ENCODE measurements at places on chromosomes 1 and 21. TPM values are rescaled to one million over a fixed set of nuclear protein-coding genes. Genes with fewer than 3 reads are reported as not detected.
A peak's percentile ranks its signal among the peaks of the same experiment; 100 is the strongest.

GRCh38 chr1:216186141-216186540 is 237.1 kb downstream of the USH2A start:
- DNase-seq, result no peak

CHD1L gene
- 52.5 TPM for total RNA-seq

LAMC2 gene
- total RNA-seq, result not detected

GRCh38 chr1:65075123-65075976 is 72.7 kb upstream of the AK4 start:
- no peak for DNase-seq

GRCh38 chr1:117967477-117967876 is 37.9 kb downstream of the WDR3 start:
- peak; percentile 2 for DNase-seq

- DNase-seq, result no peak
Observed at GRCh38 chr1:176800978-176801513, 338.1 kb downstream of the PAPPA2 start.

DNA sequence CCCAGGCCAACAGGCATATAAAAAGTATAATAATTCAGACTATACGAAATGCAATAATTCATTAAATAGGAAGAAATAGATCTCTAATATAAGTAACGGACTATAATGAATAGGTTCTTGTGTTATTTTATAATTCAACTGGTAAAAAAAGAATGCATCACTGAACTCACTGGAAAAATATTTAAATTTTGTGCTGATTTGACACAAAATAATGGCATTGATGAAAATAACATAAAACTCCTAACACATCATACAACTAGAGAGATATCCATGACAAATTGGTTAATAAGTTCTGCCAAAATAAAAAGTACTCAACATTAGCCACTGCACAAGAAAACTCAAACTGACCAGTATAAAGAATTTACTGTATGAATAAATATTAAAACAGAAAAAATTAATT is 57.1 kb upstream of the RAB4A start:
- DNase-seq, result no peak

PRKAA2 gene
- 0.13 TPM for total RNA-seq

GRCh38 chr1:67542747-67543146 is 112.5 kb upstream of the SERBP1 start:
- DNase-seq, result no peak

ANKRD34A gene
- 0.13 TPM for total RNA-seq

GRCh38 chr1:40886318-40887011 is 24.3 kb upstream of the CITED4 start:
- DNase-seq, result no peak

GRCh38 chr1:115230281-115230680 is 107.8 kb downstream of the NGF start:
- no peak for DNase-seq

- no peak for DNase-seq
Observed at GRCh38 chr1:53132176-53132575, 10.3 kb downstream of the SLC1A7 start.

DNA sequence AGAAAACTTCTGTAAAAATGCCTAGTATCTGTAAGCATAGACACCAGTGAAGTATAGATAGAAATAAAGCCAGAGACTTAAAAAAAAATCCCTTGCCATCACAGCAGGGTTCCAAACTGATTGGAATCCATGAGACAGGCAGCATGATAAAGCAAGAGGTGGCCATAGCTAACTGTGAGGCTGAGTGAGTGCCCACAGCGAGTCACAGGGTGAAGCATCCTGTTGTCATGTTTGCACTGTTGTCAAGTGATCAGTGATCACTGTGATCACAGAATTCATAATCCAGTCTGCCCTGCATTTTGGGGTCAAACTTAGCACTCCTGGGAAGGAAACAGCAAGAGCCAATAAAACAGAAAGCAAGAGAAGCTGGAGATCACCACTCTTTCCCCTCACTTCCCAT is 33.3 kb downstream of the LRRC8B start:
- no peak for DNase-seq

DNA sequence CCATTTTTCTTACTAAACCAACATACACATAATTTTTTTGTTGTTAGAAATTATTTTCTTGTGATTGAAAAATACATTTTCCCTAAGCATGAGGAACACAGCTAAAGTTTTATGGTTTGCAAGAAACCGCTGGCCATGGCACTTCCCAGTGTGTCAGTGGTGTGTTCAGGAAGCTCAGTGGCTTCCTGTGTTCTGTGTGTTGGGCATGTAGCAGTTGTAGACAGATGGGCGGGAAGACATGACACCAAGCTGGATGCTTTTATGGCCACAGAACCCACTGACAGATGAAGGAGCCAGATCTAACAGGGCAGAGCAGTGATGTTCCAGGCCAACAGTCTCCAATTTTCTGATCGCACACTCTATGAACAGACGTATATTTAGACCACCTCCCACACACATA is 119.8 kb downstream of the GALNT2 start:
- peak; percentile 5 for DNase-seq

DNA sequence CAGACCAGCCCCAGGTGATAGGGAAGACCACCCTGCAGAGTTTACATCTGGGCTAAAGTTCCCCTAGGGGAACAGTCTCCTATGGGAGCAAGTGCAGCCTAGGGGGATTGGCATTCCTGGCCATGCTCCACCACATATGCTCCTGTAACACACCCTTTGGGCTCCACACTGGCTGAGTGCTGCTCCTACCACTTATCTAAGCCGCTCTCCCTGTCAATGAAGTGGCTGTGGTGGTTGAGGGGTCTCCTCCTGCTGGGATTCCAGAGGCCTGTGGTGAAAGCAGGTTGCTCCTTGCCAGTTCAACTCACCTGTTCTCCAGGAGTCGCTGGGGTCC is 51.1 kb downstream of the COL24A1 start:
- DNase-seq, result no peak

FABP3 gene
- not detected for total RNA-seq

CACNA1S gene
- not detected for total RNA-seq

- DNase-seq, result peak; percentile 94
Observed at GRCh38 chr1:21594935-21595897, 73.9 kb downstream of the RAP1GAP start.

LEMD1 gene
- not detected for total RNA-seq

GRCh38 chr1:89104147-89104546 is 21.8 kb downstream of the GBP2 start:
- DNase-seq, result no peak

- no peak for DNase-seq
Observed at GRCh38 chr1:93581917-93582850, 99.5 kb downstream of the BCAR3 start.

DNA sequence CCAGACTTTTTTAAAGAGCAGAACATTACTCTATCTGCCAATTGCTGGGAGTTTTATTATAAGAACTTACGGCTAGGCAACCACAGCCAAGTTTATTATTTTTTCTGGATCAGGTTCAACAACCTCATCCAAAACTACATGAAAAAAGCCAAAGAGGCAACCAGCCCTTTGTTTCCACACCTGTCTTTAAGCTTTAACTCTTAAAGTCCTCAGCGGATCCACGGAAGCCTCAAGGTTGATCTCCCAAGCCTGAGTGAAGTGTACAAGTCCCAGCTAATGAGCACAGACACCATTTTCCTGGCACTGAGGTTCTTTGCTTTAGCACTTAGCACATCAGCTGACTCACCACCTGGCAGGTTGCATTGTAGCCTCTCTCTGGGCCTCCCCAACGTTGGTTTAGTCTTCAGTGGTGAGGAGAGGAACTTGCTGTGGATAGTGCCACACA is 143.1 kb downstream of the TGFBR3 start:
- no peak for DNase-seq
